H9 (cell line): ENCODE measurements at places on chromosomes 11 and 22. TPM values are rescaled to one million over a fixed set of nuclear protein-coding genes. Genes with fewer than 3 reads are reported as not detected.

DNA sequence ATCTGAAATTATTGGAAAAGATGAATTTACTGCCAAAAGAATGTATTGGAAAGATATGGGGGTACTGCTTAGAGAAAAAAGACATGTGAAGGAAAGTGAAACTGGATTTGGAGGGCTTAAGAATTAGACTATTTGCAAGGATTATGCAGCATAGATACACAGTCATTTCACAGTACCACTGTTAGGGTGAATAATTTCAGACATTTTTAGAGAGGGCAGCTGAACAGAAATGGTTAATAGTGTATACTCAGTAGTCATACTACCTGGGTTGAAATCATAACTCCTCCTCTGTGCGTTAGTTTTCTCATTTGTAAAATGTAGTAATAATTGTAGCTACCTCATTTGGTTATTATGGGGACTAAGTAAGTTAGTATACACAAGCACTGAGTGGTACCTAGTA is 33.0 kb downstream of the GAS2 start:
- DNase-seq = no peak

GRCh38 chr11:31254415-31254814 is 115.1 kb downstream of the DCDC1 start:
- DNase-seq = no peak

GRCh38 chr11:100730266-100730665 is 43.2 kb downstream of the ARHGAP42 start:
- DNase-seq = no peak

DNA sequence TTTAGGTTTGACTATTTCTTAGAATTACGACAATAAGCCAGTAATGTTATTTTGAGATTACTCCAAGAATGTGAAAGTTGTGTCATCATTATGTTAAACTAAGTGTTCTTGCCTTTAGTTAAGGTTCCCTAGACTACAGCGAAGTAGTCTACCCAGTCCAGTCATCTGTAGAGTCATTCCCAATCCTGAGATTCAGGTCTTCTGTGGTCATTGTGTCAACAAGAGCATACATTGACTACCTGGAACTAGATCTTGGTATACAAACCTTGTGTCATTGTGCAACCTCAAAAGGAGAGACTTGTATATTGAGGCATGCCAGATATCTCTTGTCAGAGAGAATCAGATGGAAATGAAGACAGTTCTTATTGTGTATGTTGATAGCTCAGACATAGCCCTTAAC is 115.9 kb downstream of the ATM start:
- no peak for DNase-seq

DNA sequence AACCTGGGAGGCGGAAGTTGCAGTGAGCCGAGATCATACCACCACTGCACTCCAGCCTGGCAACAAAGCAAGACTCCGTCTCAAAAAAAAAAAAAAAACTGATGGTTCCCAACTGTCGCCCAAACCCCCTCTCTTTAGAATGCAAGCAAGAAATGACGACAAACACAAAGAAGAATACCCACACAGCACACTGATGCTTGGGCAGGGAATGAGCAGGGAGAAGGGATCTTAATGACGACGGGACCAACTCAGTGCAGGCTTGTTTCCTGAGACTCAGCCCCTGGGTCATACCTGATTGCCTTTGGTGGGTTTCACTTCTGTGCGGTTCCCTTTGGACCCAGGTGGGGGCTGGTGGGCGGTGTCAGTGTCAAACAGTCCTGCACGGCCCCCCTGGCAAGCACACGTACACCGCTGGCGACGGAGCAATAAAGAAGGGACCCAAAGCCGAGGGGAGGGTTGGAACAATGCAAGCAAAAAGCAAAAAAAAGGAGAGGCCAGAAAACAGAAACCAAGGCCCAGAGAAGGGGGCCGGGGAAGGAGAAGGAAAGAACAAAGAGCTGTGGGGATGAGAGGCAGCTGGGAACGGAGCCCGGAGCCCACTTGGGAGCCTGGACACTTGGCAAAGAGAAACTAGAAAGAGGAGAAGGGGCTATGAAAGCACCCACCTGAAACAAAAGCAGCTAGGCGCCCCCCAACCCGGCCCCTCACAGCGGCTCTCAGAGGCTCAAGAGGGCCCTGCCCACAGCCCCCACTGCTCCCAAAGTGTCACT is 99.6 kb downstream of the CELSR1 start:
- no peak for DNase-seq

DNA sequence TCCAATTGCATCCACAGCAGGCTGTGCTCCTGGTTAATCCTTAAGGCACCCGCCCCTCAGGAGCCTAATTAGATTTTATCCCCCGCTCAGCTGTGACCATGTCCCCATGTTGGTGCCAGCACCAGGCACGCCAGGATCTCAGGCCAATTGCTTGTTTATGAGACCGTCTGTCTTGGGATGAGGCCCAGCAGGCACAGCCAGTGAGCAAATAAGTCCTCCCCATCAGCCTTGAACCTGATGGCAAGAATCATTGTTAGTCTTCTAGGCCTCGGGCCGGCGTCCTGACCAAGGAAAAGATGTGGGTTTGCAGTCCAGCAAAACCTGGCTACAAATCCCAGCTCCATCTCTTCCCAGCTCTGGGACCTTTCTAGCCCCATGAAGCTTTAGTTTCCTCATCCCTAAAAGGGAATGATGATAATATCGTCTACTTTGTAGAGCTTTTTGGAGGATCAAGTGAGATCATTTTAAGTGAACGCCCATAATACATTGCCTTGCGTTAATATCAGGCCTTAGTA is 57.3 kb downstream of the TP53I11 start:
- no peak for DNase-seq

GRCh38 chr11:84655712-84656111 is 971.4 kb downstream of the DLG2 start:
- no peak for DNase-seq

DNA sequence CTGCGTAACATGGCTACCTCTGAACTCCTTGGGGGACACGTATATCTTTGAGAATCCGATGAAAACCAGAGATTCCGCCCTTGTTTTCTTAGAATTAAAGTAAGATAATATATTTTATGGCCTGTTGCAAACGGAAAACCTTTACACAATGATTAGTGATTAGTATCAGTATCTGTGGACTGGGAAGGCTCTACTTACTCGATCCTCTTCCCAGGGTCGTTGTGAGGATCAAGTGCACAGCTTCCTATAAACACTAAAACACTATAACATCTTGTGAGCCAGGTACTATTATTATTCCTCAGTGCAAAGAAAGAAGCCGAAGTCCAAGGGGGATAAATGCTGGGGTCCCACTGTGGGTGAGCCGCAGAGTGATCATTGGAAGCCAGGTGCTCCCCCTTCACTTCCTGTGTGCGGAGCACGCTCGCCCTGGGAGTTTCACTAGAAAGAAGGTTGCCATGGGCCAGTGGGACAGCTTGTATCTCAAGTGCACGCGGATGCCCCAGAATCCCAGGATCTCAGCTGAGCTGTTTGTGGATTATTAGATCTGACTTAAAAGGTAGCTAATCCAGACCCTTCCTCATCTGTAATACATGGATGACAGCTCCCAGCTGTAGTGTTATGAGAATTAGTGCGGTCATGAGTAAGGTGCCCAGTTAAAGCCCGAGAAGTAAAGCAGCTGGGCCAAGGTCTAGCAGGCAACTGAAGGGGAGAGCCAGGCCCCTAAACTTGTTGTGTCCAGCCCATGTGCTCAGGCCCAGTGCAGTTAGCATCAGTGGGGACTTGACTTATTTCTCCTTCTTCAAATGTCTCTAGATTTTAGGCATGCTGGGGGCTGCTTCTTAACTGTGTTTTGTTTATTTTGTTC is 839 bp downstream of the CBY1 start:
- DNase-seq = peak; percentile 45

DNA sequence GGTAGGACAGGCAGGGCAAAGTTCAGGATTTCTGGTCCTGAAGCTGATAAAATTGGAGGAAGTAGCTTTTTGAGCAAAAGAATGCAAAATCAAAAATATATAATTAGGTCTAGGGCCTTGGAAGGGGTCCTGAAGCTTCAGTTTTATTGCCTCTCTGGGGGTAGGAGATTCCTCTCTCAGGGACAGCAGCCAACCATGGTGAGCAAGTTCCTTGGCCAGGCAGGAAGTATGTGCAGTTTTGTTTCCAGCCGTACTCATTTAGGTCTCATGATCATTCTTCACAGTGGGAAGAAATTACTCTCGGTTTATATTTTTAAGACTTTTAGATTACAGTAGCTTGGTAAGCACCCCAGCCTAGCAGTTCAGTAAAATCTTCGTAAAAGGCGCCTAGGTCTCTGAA is 2.9 kb upstream of the RAB38 start:
- no peak for DNase-seq

- DNase-seq = peak; percentile 55
Observed at GRCh38 chr11:65224930-65225278, 36.9 kb upstream of the POLA2 start.

DNA sequence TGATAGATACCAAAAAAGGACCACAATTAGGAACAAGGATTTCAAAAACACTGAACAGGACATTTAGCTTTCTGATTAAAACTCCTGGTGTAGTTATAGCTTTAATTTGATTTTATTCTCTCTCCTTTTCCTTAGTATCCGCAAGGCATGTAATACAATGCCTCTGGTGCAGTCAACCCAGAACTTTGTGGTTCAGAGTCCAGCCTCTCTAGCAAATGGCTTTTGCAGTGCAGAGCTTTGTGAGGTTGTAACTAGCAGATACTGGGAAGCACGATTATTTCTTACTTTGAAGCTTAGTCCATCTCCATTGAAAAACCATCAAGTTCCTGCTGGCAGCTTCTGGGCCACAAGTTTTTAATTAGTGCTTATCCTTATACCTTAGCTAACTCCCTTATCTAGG is 79.8 kb downstream of the GRIA4 start:
- DNase-seq = no peak

Gene OR51I1
- total RNA-seq = not detected in 2 replicates

Gene ART1
- total RNA-seq = not detected in 2 replicates

Gene P2RY2
- total RNA-seq = 0.26 and 0.35 TPM in 2 replicates
